NCI-H69 (cell line): ENCODE measurements at places on chromosomes 3 and 15.

GRCh38 chr15:63971427-63971805, 74.9 kb downstream of the DAPK2 start:
- no peak for DNase-seq

- DNase-seq: no peak
These were observed 62.9 kb upstream of the FNDC3B start for GRCh38 chr3:171976526-171976925.

- DNase-seq: peak; percentile 92
These were observed 4.8 kb downstream of the TMIE start for GRCh38 chr3:46705751-46706552.

DNA sequence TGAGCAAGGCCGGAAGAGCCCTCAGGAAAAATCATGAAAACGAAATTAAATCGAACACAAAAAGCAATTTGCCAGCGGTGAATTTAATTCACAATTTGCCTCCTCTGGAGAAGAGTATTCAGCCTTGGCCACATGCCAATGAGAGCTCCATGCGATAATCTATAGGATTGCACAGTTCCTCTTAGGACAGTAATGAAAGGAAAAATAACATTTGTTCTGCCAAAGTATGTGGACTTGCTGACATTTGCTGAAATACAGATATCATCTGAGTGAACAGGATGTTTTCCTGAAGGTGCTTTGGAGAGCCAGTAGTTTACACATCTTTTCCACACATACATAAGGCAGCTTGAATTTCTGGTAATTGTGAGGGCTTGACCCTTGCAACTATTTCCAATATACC, 188.6 kb upstream of the PDZRN3 start:
- DNase-seq: peak; percentile 78

DNA sequence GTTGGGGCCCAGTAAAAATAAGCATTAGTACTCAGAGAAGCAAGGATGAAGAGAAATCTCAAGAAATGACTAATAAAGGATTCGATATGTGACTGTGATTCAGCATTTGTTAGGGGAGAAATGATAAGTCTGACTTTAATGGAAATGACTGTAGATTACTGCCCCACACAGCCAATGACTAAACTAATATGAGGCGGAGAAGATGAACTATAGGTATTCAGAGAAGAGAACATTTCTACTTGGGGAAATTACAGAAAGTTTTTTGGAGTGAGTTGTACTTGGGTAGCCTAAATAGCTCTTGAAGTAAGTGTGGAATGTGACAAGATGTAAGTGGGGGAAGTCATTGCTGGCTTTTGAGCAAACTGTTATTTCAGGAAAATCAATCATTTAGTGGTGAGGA, 380.0 kb downstream of the PDCD6IP start:
- DNase-seq: no peak

- DNase-seq: peak; percentile 55
These were observed 19.2 kb downstream of the RBP2 start for GRCh38 chr3:139457066-139457465.

- DNase-seq: no peak
These were observed 8.5 kb downstream of the LIPC start for GRCh38 chr15:58440158-58440910.
